ENCODE measurements at places on chromosomes 16 and 17. TPM values are rescaled to one million over a fixed set of nuclear protein-coding genes. Genes with fewer than 3 reads are reported as not detected.

Gene TP53TG3E
- total RNA-seq: not detected

DNA sequence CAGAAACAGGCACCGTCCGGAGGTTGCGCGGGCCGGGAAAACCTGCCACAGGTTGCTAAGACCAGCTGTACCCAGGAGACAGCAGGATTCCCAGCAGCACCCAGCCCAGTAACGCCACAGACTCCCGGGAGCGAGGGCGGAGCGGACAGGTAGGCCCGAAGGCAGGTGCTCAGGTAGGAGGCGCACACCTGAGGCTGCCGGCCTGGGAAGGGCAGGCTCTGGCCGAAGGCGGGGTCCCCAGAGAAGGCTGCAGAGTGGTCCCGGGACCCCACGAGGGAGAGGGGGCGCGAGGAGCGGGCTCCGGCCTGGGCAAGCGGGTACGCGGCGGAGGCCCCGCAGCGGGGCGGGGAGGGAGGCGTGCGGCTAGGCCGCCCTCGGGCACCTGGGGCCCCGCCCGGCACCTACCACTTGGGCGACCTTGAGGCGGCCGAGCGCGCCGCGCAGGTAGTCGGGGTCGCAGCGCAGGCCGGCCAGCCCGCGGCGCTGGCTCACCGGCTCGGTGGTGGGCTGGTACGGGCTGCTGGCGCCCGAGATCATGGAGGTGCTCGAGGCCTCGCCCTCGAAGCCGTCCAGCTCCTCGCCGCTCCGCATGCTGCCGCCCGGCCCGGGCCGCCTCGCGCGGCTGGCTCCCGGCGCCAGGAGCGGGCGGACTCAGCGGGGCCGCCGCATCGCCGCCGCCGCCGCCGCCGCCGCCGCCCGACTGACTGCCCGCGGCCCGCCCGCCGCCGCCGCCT lies 441 bp downstream of the CMTM4 start:
- DNase-seq: no peak

DNA sequence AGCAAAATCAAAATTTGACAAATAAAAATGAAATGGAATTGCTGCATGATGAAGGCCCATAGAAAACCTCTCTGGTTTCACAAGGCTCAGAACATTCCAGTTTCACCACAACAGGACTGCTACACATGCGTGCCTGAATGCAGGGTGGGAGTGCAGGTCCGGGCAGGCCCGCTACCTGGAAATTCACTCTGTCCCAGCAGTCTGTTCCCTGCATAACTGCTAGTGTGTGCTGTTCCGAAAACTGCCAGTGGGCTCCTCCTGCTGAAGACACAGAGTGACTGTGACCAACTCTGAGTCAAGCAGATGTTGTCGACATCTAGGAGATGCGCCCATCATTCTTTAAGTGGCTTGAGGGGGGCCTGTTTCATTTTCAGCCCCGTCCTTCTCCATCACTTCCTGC lies 284.8 kb upstream of the MAF start:
- no peak for DNase-seq

Gene USP10
- 66.7 TPM for total RNA-seq

- no peak for DNase-seq
Observed at GRCh38 chr17:82050152-82050760, 1.4 kb downstream of the RFNG start.

DNA sequence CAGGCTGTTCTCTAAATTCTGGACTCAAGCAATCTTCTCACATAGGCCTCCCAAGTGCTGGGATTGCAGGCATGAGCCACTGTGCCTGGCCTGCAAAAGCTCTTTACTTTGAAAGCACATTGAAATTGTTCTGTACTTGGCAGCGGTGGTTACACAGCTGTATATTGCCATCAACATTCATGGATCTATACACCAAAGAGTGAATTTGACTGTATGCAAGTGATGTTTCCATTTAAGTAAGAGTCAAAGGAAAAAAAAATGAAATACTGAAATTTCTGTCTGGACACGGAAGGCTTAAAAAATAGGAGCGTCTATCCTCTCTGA lies 450.6 kb upstream of the PSMD7 start:
- DNase-seq: no peak

DNA sequence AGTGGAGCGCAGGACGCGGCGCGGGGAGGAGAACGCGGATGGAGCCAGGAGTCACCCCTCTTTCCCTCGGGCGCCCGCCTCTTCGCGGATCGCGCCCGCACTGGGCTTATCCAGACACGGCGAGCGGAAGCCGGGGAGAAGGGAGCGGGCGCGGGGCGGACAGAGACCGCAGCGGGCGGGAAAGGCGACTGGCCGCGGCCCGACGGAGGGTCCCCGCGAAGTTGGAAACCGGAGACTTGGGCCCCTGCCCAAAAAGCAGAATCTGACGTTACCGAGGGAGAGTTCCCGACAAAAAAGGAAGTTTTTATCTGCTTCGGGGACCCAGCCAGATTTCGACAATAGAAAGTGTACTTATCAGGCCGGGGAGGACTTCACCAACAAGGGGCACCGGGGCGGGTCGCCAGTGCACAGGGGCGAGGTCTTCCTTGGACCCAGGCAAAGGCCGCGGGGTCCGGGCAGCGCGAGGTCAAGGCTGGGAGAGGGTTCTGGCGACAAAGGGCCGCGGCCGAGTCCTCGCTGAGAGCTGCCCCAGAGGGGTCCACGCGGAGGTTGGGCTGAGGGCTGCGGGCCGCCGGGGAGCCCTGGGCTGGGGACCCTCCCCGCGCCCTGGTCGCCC lies 519 bp downstream of the ST6GALNAC2 start:
- DNase-seq: no peak

Gene HSD3B7
- total RNA-seq: 5.5 TPM

DNA sequence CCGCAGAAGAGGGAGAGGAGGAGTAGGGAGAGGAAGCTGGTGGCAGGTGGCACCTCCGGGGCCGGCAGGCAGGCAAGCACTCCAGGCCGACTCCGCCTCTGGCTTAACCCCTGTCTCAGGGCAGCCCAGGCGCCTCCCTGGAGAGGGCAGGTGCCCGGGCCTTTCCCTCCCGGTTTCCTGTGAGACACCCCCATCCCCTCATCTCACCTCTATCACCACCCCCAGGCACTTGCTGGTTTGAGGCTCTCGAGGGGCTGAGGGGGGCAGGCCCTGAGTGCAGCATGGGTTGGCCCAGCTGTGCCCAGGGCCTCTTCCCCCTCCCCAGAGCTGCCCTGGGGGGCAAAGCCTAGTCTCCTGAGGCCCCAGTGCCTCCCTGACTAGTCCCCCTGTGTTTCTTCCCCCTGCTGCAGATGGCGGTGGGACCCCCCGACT lies 6.0 kb downstream of the DOC2A start:
- DNase-seq: no peak

GRCh38 chr17:59165933-59166342 lies 10.4 kb downstream of the PRR11 start:
- no peak for DNase-seq

Gene AP2B1
- 113 TPM for total RNA-seq

GRCh38 chr16:23202166-23202565 lies 19.6 kb downstream of the SCNN1G start:
- no peak for DNase-seq

Gene TSPOAP1
- 12.8 TPM for total RNA-seq

Gene TEKT1
- total RNA-seq: not detected

DNA sequence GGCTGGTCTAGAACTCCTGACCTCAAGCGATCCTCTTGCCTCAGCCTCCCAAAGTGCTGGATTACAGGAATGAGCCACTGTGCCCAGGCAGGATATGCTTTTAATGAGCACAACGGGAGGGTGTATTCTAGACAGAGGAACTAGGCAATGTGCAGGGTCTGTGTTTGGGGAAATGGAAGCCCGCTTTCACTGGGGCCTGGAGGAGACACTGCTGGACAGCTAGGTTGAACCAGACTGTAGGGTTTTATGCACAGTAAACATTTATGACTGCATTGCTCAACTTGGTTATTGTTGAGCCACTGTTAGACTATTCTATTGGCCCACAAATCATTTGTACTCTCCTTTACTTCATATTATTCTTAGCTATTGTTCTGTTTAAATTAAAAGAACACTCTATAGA lies 10.2 kb upstream of the SIAH1 start:
- no peak for DNase-seq
